Foreskin fibroblast (primary cell): ENCODE measurements at places on chromosomes 7 and 10.
A peak's percentile ranks its signal among the peaks of the same experiment; 100 is the strongest.

DNA sequence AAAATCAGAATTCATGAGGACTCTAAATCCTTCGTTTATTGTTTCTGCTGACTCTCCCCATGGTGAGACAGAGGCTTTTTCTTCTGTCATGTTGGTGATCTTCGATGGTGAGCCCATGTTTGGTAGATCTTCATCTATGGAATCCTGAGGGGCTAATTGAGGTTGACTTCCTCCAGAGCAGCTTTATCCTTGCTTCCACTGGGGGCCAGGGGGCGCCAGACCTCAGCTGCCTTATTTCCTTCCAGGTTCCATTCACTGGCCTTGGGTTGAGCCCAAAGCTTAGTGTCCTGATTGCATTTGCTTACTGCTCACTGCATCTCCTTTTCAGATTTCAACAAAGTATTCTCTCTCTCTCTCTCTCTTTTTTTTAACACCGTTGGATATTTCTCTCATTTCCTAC, 80.7 kb downstream of the GCC1 start:
- no peak for DNase-seq

DNA sequence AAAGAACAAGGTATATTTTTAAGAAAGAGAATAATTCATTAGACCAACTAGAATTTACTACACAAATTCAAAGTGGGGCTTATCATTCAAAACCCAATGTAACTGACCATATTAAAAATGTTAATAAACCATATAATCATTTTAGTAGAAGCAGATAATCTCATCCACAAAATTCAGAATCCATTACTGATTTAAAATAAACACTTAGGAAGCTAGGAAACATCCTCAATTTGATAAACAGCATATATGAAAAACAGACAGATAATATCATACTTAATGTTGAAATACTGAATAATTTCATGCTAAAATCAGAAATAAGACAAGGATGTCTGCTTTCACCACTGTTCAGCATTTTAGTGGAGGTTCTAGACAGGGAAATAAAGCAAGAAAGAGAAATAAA, 902.8 kb upstream of the PHF14 start:
- no peak for DNase-seq

- peak; percentile 73 for DNase-seq
These were observed 363.3 kb downstream of the ARL4A start for GRCh38 chr7:13050703-13051102.

- DNase-seq: no peak
These were observed 506.2 kb downstream of the GALNT17 start for GRCh38 chr7:71638108-71638507.

GRCh38 chr10:119197921-119198320, 9.4 kb upstream of the GRK5 start:
- DNase-seq: peak; percentile 92

DNA sequence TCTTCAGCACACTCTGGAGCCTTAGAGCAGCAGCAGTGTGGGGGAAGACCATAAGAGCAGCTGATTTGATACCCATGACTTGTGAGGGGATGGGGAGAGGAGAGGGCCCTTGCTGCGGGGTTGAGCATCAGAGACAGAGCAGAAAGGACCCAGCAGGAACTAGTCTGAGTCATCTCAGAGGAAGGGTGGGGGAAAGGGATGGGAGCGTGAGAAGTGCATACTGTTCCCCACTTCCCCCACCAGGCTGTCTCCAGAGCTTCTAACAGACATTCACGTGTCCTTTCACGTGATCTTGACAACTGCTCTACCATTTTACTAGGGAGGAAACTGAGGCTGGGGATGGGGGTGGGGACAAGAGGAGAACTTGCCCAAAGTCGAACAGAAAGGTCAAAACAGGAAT, 38.7 kb downstream of the FAM241B start:
- no peak for DNase-seq

GRCh38 chr7:92588561-92588960, 1.6 kb downstream of the FAM133B start:
- peak; percentile 47 for DNase-seq

GRCh38 chr7:36749282-36749960, 25.1 kb upstream of the AOAH start:
- DNase-seq: no peak

DNA sequence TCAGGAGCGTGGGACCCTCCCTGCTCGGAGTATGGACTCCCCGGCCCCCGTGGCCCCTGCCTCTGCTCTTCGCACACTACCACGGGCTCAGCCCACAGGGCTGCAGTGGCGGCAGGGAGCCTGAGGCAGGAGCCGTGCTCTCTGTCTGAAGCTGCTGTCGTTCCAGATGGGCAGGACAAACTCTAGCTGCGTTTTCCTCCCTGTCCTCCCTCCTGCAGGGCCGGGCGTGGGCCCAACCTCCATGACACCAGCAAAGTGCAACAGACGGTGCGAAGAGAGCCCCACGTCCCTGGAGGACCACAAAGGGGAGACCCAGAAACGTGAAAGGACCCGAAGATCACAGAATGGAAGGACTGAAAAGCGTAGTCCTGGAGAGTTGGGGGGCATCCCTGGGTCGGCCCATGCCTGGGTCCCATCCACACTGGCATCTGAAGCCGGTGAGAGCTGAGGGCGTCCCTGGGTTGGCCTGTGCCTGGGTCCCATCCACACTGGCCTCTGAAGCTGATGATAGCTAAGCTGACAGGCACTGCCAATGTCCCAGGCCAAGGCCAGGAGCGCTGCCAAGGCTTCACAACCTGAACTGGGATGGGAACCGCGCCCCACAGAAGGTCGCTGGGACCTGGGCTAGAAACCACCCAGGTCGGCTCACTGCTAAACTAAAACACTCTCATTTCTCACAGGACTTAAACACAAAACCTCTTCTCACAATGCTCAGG, 267.0 kb downstream of the MAD1L1 start:
- DNase-seq: no peak

GRCh38 chr7:127821146-127821545, 169.2 kb downstream of the SND1 start:
- no peak for DNase-seq

GRCh38 chr7:18693406-18693805, 197.9 kb downstream of the HDAC9 start:
- DNase-seq: peak; percentile 87

DNA sequence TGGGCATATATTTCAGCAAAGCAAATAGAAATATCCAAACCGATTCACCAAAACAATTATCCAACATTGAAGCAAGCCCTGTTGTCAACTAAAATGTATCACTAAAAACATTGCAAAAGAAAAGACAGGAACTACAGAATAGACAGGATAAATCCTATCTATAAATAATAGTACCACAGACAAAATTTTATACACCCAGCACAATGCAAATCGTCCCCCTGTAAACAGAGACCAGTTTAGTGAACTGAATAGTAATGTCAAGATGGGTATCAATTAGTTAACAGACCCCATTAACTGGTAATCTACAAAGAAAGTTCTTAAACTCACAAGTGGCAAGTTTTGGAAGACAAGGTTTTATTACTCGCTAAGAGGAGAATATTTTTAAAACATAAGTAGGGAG, 4.0 kb downstream of the ZC3HAV1 start:
- DNase-seq: no peak

DNA sequence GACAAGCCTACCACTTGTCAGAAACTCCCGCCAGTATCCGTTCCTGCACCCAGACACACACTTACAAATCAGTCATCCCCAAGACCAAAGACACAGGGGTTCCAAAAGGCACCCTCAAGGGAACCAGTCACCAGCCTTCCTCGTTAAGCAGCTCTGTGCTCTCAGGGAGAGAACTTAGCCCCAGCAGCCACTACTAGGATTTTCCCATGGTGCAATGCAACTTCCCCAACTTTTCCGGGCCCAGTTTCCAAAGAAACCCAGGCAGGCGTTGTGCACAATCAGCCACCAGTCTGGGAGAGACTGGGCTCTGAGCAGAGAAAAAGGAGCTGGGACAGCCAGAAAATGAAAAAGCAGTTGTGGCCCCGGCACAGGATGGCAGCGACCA, 1.2 kb downstream of the DLG5 start:
- DNase-seq: peak; percentile 73

GRCh38 chr7:44911911-44912310, 26.6 kb upstream of the PURB start:
- no peak for DNase-seq

DNA sequence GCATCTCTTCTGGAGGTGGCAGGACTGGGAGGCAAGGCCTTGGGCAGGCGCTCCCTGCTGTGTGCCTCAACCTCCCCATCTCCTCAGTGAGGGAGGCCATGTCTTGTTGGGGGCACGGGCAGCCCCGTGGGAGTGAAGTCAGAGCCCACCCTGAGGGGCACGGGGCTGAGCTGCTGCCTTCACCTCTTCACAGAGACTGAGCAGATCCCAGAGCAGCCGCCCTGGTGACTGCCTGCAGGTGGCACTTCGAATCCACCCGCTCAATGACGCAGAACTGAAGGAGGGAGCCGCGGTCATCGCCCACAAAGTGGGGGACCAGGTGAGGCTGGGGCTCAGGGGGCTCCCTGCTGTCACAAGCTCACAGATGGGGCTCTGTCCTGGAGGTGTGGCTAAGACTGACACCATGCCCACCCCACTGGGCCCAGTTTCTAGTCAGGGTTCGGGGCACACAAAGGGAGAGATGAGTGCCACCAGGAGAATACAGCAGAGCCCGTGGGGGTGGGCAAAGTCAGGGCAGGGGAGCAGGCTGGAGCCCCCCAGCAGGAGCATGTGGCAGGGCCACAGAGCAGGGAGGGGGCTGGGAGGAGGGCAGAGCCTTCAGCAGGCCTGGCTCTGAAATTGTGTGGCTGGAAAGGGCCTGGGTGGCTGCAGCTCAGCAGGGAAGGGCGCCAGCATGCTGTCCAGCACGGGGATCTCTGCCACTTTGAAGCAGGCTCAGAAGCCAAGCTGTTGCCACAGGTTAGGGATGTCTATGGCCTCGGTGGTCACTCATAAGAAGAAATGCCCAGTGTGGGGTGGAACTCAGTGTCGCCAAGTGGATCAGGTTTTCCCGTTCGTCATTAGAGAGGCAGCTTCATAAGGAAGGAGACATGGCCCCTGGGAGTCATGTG, 18.8 kb upstream of the CHST12 start:
- peak; percentile 33 for DNase-seq

DNA sequence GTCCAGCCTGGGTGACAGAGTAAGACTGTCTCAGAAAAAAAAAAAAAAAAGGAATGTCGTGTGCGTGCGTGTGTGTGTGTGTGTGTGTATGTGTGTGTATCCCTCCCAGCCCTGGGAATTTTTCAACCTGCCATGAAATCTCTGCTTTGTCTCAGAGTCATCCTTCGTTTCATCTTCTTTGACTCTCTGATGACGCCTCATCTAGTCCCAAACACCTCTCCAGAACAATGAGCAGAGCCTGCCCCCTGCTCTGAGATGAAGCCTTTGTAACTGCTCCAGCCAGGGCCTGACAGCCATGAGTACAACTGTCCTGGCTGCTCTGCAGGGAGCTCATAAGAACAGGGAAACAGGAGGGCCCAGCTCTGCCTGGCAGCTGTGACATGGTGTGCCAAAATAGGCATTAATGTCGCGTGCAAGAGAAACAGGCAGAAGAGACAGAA, 149.5 kb downstream of the FAM107B start:
- peak; percentile 14 for DNase-seq

GRCh38 chr10:85666102-85666501, 700.5 kb downstream of the GRID1 start:
- DNase-seq: no peak

DNA sequence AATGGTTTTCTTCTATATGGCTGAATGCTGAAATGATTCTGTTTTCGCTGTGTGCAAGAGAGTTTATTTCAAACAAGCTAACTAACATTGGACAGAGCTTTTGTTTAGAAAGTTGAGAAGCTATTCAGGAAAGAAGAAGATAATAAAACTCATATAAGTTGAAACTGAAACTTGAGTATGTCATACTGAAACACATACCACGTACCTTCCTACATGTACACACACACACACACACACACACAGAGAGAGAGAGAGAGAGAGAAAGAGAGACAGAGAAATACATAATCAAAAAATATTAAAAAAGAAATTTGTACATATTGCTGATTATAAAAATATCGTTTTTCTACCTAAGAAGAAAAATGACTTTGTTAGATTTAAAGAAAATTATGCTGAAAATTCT, 561.9 kb upstream of the KCND2 start:
- DNase-seq: no peak

DNA sequence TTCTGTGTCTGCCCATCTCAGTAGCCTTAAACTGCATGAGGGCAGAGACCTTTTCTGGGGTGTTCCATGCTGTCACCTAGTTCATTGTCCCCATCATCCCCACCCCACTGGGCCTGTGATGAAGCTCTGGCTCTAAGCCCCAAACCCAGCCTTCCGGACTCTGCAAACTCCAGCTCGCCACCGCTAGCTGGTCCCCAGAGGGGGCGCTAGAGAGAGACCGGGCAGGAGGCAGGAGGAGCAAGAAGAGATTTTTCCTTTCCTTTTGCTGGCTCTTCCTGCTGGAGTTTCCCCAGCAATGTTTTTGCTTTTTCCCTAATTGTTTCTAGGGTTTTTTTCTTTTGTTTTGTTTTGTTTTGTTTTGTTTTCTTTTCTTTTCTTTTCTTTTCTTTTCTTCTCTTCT, 234.4 kb downstream of the TEX36 start:
- no peak for DNase-seq

DNA sequence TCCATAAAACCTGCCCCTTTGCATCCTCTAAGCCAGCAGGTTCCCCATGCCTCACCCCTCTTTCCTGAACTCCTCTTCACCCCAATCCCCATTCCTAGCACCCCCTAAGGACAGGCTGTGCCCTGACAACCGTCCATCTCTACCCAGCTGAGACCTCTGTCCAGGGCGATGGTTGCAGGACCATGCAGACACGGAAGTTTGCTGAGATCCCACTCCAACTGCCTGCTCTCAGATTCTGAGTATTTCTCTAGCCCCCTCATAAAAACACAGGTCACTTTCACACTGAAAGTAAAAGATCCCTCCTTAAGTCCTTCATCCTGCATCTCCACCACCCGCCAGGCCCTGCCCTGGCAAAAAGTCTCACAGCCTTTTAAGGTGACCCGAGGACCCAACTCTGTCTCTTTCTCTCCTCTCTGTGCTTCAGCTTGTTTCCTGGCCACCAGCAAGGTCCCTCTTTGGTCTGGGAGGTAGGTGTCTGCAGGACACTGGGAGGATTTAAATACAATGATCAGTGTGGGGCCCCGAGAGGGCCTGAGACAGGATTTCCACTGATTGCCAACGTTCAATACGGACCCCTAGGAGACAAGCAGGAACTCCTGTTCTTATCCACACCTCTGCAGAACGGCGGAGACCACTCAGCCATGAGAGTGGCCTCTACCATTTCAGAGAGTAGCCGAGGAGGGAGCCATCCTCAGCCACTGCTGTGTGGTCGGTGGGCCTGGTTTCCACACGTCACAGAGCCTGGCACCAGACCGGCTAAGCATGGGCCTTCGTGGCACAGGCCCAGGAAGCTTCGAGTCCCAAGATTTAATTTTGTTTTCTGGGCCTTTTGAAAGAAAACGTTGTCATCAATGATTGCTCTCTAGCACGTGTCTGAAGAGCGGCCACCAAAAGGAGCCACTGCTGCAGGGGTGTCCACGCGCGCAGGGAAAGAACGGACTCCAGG, 27.9 kb downstream of the CALML3 start:
- no peak for DNase-seq
